Omental fat pad (tissue), 4 donors: ENCODE measurements at places on chromosomes 6 and 20.

DNA sequence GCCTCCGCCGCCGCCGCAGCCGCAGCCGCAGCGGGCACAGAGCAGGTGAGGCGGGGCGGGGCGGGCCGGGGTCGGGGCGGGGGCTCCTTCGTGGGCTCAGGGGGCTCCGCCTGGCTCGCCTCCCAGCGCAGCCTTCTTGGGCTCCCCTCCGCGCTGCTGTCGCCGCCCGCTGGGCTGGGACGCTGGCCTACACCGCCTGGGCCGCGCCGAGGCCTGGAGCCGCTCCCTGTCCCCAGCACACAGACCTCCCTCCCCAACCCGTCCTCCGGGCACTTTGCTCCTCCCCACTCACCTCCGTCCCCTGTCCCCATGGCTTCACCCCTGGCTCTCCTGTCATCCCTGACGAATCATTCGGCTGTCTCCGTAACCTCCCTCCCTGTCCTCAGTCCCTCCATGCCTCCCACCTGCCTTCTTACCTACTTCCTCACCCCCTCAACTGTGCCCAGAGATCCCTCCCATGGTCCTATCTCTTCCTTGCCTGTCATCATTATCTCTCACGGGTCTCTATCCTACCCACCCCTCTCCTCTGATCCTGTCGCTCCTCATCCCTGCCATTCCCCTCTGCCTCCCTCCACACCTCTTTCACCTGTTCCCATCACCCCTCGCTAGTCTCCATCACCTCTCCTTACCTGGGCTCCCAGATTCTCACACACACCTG is 512 bp downstream of the TTBK1 start:
- DNase-seq, result no peak

DNA sequence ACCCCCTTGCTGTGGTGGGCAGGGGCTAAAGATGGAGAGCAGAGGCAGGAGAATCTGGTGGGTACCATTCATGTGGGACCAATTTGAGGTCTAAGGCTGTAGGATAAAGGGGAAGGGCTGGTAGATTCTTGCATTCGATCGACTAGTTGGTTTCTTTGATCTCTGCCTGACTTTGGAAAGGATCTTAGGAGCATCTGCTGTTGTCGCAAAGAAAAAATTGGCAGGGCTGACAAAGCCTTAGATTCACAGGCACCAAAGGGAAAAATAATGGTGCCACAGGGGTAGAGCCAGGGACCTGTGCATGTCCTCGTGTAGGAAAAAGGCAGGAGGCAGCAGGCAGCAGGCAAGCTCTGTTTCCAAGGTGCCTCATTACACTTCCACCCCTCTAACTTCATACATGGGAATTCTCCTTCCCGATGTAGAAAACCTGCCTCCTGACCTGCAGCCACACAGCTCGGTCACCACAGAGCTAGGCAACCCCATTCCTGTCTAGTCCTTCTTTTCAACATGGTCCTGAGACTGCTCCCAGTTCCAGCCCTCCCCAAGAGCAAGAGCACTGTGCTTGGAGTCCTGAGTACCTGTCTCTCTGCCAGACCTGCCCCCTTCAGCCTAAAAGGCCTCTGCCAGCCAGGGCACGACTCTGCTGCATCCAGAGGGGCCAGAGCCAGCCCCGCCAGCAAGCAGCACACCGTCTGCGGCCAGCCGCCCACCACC is 71.9 kb downstream of the FGD2 start:
- no peak for DNase-seq

DNA sequence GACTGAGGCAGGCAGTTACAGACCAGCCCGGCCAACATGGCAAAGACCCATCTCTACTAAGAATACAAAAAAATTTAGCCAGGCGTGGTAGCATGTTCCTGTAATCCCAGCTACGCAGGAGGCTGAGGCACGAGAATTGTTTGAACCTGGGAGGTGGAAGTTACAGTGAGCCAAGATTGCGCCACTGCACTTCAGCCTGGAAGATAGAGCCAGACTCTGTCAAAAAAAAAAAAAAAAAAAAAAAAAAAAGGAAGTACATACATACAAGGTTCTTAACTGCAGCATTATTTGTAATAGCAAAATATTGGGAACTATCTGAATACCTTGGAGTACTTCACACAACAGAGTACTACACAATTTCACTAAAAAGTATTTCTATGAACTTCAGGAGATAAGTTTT is 183.5 kb upstream of the OLIG3 start:
- DNase-seq, result no peak

DNA sequence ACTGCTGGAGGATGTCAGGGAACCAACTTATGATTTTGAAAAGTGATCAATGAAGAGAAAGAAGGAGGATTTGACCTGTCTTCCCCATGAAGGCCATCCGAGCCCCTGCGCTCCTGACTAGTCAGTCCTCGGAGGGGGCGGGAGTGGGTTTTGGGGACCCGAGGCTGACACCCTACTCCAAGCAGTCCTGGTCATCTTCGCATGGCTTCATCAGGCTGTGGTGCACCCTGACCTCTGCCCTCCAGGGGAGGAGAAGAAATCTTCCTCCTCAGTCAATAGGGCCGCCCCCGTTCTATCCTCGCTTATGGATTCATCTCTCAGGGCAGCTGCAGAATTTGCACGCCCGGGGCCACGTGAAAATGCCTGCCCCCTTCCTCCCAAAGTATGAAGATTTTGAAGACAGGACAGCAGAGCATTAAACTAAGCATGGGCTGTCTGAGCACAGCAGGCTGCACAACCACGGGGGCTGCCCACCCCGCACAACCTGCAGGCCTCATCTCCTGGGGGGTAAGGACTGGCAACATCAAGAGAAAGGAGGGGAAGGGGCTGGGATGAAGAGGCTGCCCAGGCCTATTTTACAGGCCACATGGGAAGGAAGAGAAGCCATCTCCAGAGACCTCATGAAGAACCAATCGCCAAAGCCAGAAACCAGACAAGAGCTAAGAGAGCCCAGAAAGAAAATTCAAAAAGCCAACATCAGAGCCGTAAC is 138.1 kb upstream of the PHACTR3 start:
- DNase-seq, result no peak

GRCh38 chr6:27890445-27891319 is 21.5 kb downstream of the OR2B2 start:
- no peak for DNase-seq

- no peak for DNase-seq
These were observed 3.3 kb upstream of the GNRH2 start for GRCh38 chr20:3040086-3040485.

- no peak for DNase-seq
These were observed 118.1 kb downstream of the IRF4 start for GRCh38 chr6:509676-510075.

GRCh38 chr6:144377586-144378210 is 92.6 kb downstream of the UTRN start:
- no peak for DNase-seq

GRCh38 chr6:83436674-83437073 is 5.8 kb upstream of the ME1 start:
- DNase-seq, result no peak

DNA sequence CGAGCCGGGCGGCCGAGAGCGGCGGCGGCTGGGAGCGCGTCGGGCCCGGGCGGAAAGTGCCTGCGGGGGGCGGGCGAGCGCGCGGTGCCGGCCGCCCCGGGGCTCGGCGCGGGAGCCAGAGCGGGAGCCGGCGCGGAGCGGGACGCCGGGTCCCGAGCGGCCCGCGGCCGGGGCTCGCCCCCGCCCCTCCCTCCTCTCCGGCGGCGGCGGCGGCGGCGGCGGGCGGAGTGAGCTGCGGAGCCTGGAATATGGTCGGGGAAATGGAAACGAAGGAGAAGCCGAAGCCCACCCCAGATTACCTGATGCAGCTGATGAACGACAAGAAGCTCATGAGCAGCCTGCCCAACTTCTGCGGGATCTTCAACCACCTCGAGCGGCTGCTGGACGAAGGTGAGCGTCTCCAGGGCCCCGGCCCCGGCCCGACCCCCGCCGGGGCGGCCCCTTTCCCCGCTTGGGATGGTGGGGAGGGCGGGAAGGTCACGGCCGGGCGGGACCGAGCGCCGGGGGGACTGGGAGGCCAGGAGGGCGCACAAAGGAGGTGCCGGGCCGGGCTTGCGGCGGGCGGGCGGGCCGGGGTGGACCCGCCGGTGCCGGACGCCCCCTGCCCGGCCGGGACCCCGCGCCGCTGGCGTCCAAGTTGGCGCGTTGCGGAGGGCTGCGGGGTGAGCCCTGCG is 565 bp downstream of the QKI start:
- DNase-seq, result no peak

GRCh38 chr6:139325125-139325524 is 33.3 kb upstream of the TXLNB start:
- DNase-seq, result no peak

DNA sequence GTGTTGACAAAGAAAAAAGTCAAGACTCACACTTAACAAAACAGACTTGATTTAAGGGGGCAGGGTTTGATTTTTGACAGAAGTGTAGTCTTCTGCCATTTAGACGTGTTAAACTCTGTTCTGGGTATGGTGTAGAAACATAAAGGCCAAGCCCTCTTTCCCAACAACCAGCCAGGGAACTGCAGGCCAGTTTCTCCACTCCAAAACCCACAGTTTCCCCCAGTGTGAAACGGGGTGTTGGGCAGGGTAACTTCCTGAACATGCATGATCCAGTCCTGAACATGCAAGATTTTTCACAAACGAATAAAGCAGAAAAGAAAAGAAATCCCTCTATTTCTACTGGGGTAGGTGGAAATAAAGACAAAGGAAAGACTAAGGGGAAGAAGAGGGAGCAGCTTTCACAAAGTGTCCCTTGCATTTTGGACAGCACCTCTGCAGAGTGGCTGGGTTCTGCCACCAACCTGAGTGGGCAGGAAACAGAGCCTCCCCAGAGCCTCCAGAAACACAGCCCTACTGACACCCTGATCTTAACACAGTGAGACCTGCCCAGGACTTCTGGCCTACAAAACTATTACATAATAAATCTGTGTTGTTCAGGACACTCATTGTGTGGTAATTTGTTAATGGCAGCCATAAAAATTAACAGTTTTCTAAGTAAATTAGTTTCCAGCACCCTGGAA is 7.5 kb downstream of the APMAP start:
- DNase-seq, result no peak

DNA sequence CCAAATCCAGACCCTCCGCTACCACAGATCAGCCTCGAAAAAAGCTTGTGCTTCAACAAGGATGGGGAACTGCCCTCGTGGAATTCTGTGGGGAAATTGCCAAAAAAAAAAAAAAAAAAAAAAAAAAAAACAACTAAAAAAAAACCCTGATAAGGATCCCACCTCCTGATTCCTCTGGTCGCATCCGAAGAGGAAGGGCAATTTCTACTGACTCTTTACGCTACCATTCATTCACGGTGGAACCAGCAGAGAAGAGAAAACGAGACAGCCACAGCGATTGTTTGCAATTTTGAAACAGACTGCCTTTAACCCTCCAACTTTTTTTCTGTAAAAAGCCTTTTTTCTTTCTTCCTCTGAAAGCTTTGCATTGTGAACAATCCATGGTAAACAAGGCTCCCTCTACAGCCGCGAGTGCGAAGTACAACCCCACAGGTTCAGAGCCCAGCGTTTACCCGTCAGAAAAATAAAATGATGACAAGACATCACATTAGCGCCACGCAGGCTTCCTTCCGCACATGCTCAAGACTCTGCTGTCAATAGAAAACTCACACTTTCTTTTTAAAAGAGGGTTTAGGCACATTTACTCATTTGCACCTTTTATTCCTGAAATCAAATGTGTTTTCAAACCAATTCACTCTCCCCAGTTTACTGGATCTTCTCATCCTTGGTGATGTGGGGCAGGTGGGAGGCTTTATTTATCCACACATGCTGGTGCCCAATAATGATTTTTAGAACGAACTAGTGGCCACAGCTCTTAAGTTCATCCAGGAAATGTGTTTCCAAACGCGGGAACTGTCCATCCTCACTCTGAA is 100.0 kb downstream of the NOL4L start:
- peak; percentile 77 for DNase-seq

DNA sequence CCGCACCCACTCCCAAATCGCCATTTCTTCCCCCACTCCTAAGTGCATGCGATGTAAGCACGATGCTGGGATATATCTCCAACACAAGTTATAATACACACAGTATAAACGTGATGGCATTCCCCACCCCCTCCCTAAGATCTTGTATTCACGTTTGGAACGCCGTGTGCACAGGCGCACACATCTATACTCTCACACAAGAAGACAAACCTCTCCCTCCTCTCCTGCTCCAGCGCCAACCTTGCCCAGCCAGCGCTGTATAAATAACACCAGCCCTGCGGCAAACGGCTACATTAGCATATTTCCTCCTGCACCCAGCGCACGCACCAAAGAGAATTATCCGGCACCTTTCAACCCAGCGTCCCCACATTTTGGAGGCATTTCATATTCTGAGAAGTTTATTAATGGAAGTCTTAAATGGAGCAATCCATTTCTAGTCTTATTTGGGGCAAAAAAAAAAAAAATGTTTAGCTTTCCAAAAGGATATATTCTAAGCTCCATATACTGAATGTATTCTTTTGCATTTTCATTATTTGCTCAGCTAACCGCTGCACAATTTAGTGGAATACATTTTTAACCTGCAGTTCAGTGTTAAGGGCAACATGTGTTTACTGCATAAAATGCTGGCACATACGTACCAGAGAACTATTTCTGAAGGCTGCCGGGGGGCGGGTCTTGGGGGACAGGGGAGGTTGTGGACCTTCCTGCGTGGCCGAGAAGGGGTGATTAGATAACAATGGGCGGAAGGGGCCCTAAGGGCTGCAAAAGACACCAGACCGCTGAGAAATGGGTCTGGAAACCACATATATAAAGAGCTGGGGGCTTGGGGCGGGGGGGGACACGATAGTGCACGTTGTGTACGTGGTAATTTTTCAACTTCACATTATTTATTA is 1.1 kb upstream of the SLC22A23 start:
- no peak for DNase-seq

- no peak for DNase-seq
These were observed 90.6 kb upstream of the BHLHE23 start for GRCh38 chr20:63097336-63097831.

GRCh38 chr20:50292591-50293283 is 102.1 kb downstream of the CEBPB start:
- DNase-seq, result peak; percentile 92

DNA sequence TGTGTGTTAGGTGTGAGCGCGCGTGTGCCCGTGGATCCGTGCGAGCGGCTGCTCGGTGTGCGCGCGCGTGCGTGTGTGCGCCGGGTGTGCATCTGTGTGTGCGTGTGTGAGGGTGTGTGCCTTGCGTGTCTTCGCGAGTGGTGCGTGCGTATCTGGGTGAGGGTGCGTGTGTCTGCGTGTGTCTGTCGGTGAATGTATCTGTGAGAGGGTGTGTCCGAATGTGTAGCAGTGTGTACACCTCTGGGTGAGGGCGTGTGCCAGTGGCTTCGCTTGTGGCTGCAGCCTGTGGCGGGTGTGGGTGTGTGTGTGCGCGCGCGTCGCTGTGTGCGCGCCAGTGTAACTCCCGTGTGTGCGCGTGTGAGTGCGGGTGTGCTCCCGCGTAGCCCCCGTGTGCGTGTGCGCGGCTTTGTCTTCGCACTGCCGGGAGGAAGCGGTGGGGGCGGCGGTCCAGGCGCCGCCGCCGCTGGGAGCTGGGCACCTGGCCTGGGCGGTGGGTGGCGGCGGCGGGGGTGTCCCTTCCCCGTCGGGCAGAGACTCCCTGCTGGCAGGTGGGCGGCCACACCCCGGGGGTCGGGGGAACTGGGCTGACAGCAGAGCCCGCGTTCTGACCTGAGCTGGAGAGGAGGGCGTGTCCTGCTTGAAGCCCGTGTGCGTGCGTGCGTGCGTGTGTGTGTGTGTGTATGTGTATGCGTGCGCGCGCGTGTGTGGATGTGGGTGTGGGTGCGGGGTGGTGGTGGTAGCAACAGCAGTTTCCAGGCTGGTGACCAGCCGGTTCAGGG is 61.3 kb upstream of the EPB41L1 start:
- no peak for DNase-seq
